ENCODE measurements at places on chromosomes 5 and 9.

- DNase-seq, result no peak
These were observed 52.4 kb upstream of the HMHB1 start for GRCh38 chr5:143759396-143760130.

- no peak for DNase-seq
These were observed 101.9 kb downstream of the LNPEP start for GRCh38 chr5:97037819-97038218.

DNA sequence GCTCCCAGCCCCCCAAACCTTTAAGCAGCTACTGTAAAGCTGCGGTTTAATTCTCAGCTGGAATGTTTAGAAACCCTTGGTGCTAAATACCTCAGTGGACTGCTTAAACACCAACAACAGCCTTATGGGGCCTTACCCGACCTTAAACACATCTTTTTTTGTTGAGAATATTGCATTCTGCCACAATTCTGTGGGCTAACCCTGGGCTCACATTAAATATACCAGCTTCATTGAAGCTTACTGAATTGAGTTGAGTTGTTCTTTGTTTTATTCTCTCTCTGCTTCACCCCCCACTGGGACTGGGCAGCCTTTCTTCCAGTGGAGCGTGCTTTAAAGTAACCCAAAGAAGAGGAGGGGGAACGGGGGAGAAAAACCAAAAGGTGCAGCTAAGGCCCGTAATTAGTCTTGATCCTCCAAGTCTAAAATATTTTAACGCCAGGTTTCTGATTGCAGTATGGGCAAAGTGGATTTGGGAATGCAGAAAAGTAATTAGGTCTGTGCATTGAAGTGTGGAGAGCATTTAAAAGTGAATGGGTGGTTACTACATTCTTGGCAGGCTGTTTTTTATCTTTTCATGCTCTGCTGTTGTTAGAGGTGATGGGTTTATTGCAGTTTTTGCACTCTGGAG lies 281.2 kb downstream of the NR2F1-AS1 start:
- no peak for DNase-seq

GRCh38 chr5:38237681-38238080 lies 20.7 kb upstream of the EGFLAM start:
- no peak for DNase-seq

- no peak for DNase-seq
These were observed 25.8 kb downstream of the LPCAT1 start for GRCh38 chr5:1497795-1498622.
